ENCODE measurements at places on chromosomes 1 and 21.

GRCh38 chr1:206779638-206780037 is 7.3 kb upstream of the IL10 start:
- no peak for DNase-seq

- DNase-seq: no peak
These were observed 32.1 kb downstream of the IL12RB2 start for GRCh38 chr1:67339623-67340343.

DNA sequence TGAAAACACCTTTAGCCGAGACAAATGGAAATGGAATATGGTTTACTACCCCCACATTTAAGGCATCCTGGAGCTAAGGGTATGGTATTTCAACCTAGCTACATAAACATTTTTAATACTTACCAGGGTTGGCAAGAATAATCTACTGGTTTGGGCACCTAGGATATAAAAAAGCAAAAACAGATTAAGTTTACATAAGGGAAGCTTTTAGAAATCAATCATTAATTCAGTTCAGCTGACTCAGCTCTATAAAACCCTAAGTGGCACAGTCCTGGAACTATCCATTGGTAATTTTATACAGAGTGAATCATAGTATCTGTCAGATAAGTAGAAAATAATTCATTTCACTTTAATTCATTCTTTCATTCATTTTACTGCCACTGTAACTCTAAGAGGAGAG is 355.2 kb downstream of the VAV3 start:
- DNase-seq: no peak

DNA sequence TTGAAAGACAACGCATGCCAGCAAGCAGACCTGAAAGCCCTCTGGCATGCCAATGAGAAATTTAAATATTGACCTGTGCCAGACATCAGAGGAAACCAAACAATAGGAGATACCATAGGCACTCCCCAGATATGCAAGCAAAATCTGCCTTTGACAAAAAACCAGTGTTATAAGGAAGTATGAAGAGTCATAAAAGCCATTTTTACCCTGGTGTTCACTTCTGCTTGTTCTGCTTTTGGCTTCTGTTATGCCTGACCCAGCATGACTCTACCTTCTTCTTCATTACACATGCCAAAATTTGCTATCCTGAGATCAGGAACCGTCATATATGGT is 26.4 kb downstream of the NPHS2 start:
- no peak for DNase-seq

DNA sequence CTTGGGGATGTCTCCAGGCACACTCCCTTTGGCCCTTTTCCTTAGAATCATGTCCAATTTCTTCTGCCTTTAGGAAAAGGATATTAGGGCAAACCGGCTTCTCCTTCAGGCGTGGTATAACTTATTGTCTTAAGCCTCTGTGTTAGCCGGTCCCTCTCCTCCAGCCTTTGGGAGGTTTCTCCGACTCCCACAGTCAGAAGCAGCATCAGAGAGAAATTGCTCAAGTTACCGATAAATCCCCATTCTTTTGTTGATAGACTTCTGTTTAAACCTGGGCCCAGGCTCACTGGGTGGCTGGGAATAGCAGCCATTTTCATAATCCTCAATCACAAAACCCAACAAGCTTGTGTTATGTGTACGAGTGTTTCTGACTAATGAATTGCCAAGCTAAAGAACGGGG is 85.4 kb upstream of the KAZN start:
- DNase-seq: no peak

GRCh38 chr1:184028854-184029623 is 8.5 kb downstream of the COLGALT2 start:
- peak; percentile 19 for DNase-seq

GRCh38 chr1:199931666-199932377 is 95.7 kb upstream of the NR5A2 start:
- DNase-seq: no peak

DNA sequence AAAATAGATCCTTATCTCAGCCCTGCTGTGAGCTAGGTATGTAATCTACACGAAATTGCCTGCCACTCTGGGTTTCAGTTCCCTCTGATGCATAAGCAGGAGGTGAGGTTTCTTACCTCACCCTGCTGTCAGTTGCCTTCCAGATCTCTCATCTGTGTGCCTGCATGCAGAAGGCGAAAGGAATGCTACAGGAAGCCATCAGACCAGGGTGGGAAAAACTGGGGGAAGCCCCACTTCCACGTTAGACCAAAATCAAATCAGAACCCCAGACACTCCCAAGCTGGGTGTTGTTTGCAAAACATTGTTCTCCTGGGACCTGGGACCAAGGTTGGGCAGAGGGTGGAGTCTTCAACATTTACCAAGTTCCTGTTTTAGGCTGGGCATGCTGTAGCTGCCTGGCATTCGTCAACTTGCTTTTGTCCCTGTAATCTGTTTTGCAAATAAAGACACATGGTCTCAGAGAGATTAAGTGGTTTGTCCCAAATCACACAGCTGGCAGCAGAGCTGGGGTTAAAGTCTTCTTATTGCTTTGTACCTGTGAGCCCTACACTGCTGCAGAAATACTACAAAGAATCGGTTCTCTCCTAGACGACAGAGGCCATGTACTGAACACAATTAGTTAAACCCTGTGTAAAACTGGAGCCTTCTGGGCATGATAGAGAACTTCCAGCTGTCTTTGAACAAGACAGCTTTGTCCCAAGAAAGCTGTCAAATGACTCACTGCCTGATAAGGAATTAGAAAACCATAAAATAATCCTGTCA is 389.7 kb upstream of the RUNX1 start:
- DNase-seq: no peak

GRCh38 chr1:236604905-236605806 is 840 bp upstream of the HEATR1 start:
- no peak for DNase-seq

DNA sequence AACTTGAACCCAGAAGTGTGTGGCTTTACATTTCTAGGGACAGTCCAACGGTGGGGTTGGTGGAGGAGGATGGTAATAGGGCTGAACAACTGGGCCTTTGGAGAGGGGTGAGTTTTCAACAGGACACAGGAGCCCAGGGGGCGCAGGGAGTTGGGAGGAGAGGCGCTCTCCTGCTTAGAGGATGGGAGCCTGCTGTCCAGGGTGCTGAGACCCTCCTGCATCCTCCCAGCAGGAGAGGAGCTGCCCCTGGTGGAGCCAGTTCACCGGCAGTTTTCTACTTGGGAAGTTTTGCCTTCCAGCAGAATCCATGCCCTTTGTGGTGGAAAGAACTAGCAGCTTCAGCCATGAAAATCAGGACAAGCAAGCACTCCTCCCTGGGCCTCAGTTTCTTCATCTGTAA is 8.6 kb downstream of the KCNC4 start:
- no peak for DNase-seq

DNA sequence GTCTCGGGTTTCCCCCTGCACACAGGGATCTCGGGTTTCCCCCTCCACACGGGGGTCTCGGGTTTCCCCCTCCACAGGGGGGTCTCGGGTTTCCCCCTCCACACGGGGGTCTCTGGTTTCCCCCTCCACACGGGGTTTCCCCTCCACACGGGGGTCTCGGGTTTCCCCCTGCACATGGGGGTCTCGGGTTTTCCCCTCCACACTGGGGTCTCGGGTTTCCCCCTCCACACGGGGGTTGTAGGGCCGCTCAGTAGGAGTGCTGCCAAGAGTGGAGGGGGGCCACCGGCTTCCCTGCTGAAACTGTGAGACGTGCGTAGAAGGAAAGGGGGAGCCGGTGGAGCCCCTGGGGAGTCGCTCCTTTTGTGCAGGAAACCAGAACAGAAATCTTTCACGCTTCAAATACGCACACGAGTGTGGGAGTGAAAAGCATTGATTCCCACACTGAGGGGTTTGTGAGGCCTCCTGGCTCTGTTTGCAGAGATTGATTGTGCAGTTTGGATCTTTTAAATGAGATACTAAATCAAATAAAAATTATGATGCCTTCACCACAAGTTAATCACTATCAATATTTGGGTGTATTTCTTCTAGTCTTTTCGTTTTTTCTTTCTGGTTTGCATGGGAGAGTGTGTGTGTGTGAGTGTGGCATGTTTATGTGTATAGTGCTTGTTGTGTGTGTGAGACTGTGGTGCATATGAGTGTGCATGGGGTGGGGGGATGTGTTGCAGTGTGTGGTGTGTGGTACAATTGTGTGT is 54.3 kb upstream of the TRAPPC10 start:
- DNase-seq: no peak

- no peak for DNase-seq
These were observed 5.6 kb downstream of the AMIGO1 start for GRCh38 chr1:109503935-109504334.

DNA sequence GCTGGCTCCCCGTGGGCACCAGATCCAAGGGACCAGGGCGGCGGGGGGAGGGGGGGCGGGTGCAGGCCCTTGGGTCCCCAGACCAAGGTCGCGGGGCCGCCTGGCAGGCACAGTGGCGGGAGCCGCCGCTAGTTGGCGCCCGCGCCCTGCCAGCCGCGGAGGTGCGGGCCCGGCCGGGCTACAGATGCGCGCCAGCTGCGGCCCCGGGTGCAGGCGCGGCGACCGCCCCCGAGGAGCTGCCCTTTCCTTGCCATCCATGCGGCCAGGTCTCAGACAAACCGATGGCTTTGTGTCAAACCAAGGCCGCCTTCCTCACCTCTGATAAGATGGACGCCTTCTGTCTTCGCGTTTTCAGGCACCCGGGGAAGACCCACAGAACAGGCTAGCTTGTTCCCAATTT is 2.2 kb upstream of the RUNX3 start:
- DNase-seq: no peak
